NCI-H446 (cell line): ENCODE measurements at places on chromosomes 1 and 21.

DNA sequence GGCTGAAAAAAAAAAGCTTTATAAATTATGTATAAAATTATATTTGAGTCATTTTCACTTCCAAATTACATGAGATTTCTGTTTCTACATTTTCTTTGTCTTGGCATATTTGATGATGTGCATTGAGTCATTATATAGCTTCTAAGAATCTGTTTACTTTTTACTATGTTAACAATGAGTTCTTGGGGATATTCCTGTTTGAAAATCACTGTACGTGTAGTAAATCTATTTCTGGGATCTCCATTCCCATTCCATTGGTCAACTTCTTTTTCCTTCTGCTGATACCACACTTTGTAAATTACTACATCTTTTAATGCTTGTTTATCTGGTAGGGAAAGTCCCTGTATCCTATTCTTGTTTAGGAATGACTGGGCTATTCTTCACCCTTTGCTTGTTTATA lies 43.6 kb downstream of the TNFRSF9 start:
- DNase-seq = no peak

DNA sequence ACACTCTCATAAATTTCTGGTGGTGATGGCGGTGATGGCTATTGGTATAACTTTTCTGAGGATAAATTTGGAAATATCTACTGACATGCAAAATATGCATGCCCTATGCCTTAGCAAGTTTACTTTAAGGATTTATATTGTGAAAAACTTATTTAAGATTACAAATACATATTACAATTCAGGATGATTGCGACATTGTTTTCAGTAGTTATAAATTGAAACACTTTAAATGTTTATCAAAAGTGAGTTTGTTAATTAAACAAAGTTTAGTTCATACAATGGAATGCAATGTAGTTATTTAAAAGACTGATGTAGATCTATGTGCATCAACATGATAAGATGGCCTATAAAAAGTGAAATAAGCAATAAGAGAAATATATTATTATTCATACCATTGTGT lies 331.3 kb upstream of the NR5A2 start:
- DNase-seq = no peak

GRCh38 chr1:165351863-165352441 lies 4.6 kb downstream of the LMX1A start:
- no peak for DNase-seq

DNA sequence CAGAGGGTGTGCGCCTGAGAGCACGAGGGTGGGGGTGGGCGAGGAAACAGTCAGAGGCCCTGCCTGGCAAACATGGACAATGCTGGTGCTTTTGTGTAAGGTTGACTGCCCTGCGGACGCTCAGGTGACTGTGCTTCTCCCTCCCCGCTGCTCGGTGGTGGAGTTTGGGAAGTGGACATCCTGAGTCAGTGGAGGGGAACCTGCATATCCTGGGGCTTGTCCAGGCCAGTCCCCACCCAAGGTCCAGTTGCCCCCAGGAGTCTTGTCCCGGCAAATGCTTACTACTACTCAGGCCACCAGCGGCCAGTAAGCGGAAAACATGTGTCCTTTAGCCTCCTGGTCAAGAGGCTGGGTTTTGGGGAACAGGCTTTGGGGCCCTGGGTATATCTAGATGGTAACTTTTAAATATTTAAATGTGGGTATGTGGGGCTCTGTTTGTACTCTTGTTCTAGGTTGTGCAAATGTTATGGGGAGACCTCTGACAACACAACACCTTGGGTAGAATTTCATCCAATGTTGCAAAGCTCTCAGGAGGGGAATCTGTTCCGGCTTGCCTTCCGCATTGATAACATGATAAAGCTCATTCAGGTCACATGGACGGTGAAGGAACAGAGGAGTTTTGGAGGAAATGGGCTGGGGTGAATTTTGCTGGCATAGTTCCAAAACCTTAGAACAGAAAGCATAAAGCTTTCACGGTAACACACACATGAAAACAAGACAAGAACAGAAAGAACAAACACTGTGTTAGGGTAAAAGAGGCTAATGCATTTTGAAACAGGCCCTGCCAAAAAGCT lies 364.9 kb downstream of the PRDM2 start:
- DNase-seq = no peak

- no peak for DNase-seq
Measured at GRCh38 chr1:50422946-50423669, at the start of gene DMRTA2. DMRTA2 (minus strand) TSS chr1:50423443; CDS start chr1:50421536, 1,907 bp downstream.

DNA sequence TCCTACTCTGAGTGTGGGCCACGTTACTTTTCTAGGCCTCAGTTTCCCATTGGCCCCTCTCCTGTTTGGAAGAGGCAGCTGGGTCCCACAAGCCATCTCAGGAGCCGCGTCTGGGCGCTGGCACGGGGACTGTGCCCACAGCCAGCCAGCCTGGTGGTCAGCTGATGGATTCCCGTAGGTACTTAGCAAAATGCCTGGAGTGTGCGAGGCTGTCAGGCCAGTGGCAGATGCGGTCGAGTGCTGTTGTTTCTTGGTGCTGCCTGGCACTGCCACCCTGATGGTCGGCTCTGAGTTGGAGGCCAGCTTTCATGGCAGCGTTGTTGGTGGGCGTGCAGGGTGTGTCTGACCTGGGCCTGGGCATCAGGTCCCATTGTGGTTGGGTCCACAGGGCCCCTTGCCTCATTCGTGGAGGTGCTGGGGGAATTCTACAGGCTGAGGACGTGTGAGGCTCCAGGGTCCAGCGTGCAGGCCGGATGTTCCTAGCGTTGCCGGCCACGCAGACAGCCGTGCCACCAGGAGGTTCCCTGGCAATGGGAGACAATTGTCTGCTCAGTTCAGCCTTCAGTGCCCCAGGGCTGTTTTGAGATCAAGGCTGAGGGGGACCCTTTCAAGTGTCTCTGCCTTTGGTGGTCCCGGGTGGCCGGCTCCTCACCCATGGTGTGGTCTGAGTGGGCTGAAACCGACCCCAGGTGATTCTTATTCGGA lies 20.9 kb downstream of the SKI start:
- no peak for DNase-seq

DNA sequence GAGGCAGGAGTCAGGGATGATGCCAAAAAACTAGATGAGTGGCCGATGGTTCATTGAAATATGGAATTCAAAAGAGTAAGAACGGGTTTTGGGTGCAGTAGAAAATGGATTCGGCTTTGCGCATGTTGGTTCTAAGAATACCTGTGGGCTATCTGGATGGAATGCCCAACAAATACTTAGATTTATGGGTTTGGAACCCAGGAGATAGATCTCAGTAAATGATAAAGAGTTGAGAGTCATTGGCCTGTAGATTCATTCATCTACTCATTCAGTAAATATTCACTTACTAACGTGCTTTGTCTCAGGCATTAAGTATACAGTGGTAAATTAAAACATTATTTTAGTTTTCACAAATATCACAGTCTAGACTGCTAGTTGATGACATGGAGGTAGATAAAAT lies 247.7 kb downstream of the NFIA start:
- no peak for DNase-seq

DNA sequence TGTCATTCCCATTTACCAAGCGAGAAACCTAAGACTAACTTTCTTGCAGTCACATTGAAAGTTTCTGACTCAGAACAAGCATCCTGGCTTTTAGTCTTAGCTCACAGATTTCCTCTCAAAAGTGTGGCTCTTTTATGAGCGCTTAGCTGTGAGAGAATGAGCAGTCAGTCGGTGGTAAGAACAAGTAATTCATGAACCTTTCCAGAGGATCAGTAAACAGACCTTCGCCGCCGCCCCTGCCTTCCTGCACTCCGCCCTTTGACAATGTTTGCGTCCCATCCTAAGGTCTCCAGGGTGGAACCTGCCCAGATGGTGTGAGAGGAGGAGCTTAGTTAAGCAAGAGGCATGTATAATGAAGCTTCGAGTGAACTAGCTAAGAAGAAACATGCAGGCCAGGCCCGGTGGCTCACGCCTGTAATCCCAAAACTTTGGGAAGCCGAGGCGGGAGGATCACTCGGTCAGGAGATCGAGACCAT lies 142.4 kb downstream of the GLUL start:
- no peak for DNase-seq

- DNase-seq = no peak
Measured at GRCh38 chr1:101278845-101279244, 42.0 kb downstream of the S1PR1 start.

DNA sequence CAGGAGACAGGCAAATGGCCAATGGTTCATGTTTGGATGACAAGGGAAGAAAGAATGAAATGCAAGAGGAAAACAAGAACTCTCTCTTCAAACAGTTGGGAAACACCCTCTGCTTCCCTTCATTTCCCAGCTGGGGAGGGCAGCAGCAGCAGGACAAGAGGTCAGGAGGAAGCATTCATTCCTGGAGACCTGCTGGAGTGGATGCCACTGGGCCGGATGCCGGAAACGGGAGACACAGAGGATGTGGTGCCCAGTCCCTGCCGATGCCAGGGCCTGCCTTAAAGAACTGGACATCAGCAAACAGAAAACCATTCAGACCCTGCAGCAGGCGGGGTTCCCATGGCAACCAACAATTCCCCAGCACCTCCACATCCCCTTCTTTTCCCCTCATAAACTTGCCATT lies 102.3 kb upstream of the ZNF648 start:
- no peak for DNase-seq

DNA sequence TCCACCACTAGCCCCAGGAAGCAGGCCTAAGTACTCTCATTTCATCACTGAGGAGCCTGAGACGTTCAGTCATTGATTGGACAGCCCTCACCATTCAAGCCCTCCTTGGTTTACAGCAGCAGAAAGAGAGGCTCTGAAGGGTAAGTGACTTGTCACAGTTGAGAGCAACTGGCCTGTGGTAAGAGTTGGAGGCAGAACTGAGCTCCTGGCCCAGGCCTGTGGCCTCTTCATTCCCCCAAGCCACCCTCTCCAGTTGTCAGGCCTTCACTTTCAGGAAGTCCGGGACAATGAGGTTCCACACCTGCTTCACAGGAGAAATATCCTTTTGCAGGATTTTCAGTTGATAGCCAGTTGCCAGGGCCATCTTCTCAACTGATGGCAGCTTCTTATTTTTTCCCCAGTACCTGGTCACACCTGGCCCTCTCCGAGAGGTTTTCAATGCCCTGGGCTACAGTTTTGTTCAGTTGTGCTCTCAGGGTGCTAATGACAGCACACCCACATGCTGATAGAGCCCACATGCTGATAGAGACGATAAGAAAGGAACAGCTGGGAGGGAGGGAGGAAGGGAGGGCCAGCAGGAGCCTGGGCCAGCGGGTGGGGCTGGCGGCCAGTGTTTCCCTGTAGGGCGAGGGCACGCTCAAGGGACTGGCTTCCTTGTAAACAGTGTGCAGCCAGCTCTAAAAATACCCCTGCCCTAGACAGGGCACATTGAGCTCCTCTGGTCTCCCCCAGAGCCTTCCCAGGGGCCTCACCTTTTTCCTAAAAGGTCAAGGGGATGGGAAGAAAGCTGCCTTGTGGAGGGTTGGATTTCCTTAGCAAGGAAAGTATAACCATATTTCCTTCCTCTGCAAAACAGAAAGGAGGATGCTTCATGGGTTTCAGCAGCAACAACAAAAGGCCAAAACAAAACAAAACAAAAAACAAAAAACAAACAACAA lies 112.7 kb upstream of the JUN start:
- DNase-seq = no peak

- DNase-seq = no peak
Measured at GRCh38 chr1:201582705-201583442, 43.9 kb downstream of the NAV1 start.

DNA sequence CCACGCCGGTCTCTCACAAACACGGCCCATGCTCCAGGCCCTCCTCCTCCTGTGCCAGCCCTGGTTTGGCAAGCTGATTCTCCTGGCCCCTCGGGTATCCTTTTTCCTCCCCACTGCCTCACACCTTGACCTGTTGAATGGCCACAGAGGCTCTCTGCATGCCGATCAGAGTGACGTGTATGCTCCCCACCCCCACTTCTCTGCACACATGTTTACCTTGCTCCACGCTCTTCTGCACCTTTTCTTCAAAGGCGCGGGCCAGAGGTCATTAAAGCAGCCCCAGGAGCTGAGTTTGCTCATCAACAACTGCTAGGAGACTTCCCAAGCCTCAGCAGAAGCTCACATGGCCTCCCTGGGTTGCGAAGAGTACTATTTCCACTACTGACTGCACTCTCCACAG lies 139.3 kb upstream of the EDN2 start:
- no peak for DNase-seq

DNA sequence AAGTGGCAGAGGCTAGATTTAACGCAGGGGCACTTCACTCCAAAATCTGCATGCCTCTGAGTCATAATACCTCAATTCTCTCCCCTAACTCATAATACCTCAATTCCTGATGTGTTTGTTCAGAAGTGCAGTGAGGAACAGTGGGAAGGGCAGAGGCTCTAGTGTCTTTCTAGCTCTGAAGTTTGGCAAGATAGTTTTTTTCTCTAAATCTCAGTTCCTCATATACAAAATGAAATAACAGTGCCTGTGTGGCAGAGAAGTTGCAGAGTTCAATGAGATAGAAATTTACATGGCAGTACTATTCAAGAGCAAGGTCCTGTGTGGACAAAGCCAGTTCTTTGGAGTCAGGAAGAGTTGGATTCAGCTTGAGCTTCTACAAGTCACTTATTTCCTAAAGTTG lies 9.8 kb downstream of the JUN start:
- DNase-seq = no peak

GRCh38 chr21:15741510-15741909 lies 11.7 kb downstream of the USP25 start:
- DNase-seq = no peak

DNA sequence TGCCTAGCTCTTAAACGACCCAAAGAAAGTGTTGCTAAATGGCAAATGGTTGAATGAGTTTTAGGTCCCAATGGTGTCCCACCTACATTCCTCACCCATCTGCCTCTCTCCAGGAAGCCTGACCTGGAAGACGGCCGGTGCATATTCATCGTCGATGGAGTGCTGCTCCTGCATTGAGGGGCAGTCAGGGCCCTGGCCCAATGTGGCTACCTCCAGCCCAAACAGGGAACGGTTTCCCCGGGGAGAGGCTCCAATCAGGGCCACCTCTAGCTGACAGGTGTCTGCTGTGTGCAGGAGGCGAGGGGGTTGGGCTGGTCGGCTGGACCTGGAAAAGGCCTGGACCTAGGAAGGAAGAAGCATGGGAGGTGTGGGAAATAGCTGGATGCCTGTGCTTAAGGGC lies 1.6 kb downstream of the GLMP start:
- DNase-seq = no peak

- no peak for DNase-seq
Measured at GRCh38 chr1:227745568-227746265, 10.5 kb downstream of the SNAP47 start.

GRCh38 chr1:48746906-48747305 lies 29.8 kb downstream of the BEND5 start:
- no peak for DNase-seq

GRCh38 chr1:223792046-223792445 lies 53.7 kb downstream of the TP53BP2 start:
- no peak for DNase-seq

DNA sequence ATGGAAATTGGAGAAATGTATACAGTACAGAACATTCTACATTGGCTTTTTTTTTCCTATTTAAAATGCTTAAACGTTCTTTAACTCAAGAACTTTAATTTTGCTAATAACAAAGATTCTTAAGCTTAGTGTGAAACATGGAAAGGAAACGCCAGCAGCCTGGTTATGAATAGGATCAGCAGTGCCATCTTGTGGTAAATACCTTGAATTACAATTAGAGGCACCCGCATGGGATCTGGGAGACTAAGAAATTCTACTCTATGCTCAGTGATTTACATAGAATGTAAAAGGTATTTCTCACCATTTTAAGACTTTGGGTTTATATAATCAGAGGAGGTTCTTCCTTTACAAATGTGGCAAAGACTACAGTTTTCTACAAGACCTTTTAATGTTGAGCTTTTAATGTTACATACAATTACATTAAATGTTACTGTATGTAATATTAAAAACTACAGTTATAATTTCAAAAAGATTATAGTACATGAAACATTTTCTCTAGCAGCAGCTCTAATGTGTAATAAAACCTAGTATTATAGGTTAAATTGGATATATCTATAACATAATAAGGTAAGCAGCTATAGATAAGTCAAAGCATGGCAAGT lies 32.1 kb upstream of the APOBEC4 start:
- peak; percentile 16 for DNase-seq
